ENCODE measurements at places on chromosomes 12 and 14. TPM values are rescaled to one million over a fixed set of nuclear protein-coding genes. Genes with fewer than 3 reads are reported as not detected.

DNA sequence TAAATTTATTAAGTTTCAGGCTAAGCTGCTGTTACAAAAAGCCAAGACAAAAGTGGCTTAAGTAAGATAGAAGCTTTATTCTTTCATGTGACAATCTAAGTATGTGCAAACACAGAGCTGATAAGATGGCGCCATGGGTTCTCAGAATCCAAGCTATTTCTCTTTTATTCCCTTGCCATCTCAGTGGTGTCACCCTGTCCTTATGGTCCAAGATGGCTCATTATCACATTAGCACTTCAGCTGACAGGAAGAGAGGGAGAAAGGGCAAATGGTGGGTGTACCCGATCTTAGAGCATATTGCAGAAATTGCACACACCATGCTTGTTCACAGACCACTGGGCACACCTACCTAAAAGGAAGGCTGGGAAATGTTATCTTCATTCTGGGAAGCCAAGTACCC lies 211.7 kb downstream of the TMTC2 start:
- no peak overlapping the region for H3K4me3 ChIP-seq
- no peak overlapping the region for H3K27ac ChIP-seq
- no peaks in the 10 kb centered on the region for H3K27me3 ChIP-seq

GRCh38 chr12:124919521-124920352 lies 5.3 kb upstream of the UBC start:
- peak overlapping the region; percentile 97 for H3K27ac ChIP-seq
- peak overlapping the region; percentile 67 for H3K4me3 ChIP-seq
- DNase-seq = peak; percentile 57
- no peaks in the 10 kb centered on the region for H3K36me3 ChIP-seq
- no peaks in the 10 kb centered on the region for H3K27me3 ChIP-seq

GRCh38 chr12:109098183-109098604 lies 797 bp downstream of the UNG start:
- peaks cover 30% of the 10 kb centered on the region for H3K36me3 ChIP-seq
- no peak for DNase-seq
- H3K27me3 ChIP-seq = no peaks in the 10 kb centered on the region

DNA sequence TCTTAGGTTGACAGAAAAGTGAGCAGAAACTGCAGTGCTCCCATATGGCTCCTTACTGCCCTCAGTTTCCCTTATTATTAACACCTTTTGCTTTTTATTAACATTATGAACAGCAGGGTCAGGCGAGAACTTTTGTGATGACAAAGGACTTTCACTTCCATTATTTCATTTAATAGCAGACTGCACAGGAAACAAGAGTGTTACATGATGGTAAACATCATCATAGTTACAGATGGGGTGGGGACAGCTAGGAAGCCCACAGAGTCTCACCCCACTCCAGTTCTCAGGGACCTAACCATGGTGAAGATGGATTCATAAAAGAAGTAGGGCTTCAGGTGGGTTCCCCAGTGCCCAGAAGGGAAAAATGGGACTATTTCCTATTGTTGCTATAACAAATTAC lies 110.1 kb upstream of the PELI2 start:
- H3K4me3 ChIP-seq = no peak overlapping the region
- DNase-seq = no peak
- no peak overlapping the region for H3K27ac ChIP-seq
- H3K36me3 ChIP-seq = peaks cover 3% of the 10 kb centered on the region
- peaks cover 22% of the 10 kb centered on the region for H3K4me1 ChIP-seq

DNA sequence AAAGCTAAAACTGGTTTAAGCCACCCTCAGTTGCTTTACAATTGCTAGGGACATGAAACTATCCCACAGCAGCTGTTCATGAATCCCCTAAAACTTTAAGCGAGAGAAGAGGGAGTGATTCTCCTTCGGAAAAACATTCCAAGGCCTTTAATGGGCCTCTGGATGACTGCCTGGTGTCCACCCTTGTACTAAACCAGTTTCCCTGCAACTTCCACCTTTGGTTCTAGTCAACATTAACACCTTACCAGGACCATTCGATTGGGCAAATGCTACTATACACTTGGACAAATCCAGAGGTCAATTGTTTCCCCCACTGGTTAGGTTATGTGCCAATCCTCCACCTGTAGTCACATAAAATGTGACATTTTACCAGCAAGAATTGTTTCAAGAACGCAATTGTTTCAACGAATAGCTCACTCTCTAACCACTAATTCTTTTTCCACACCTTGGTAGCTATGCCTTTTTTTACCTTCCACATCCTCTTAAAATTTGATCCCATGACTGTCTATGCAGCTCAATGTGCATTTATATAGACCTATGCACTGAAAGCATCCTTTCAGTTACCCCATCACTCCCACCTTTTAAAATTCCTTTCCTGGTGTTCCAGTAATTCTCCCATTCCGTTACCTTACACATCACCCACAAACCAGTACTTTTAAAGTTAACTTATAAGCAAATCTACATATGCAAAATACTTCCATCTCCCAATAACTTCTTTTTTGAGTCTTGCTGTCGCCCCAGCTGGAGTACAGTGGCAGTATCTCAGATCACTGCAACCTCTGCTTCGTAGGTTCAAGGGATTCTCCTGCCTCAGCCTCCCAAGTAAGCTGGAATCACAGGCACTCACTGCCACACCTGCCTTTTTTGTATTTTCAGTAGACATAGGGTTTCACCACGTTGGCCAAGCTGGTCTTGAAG lies 3.6 kb downstream of the UBC start:
- peak overlapping the region; percentile 29 for H3K4me3 ChIP-seq
- H3K27ac ChIP-seq = no peak overlapping the region
- H3K4me1 ChIP-seq = peaks cover 53% of the 10 kb centered on the region
- no peak for DNase-seq

GRCh38 chr12:50536831-50537537 lies 32.2 kb downstream of the DIP2B start:
- no peaks in the 10 kb centered on the region for H3K27me3 ChIP-seq
- no peak overlapping the region for H3K27ac ChIP-seq
- no peak overlapping the region for H3K4me3 ChIP-seq
- H3K36me3 ChIP-seq = peaks cover 18% of the 10 kb centered on the region
- DNase-seq = no peak

DNA sequence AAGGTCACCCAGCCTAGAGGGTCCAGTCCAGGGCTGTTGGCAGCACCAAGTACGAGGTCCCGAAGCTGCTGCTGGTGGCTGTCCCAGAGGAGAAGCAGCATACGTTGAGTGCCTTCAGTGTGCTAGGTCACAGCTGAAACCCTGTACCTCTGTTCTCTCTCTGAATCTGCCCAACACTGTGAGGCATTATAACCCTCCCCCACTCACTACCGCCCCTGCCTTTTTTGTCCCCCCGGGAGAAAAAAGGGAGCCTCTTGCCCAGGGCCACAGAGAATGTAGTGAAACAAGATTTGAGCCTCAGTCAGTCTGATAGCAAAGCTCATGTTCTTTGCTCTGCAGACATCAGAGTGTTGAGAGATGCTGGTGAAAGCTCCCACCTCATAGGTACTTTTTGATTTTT lies 53.4 kb downstream of the PPP2R5C start:
- H3K4me1 ChIP-seq = peaks cover 81% of the 10 kb centered on the region
- peak overlapping the region; percentile 93 for H3K4me3 ChIP-seq
- peak; percentile 25 for DNase-seq
- peaks cover 81% of the 10 kb centered on the region for H3K36me3 ChIP-seq
- peak overlapping the region; percentile 99 for H3K27ac ChIP-seq

GRCh38 chr12:66072135-66072534 lies 58.4 kb downstream of the LLPH start:
- H3K4me3 ChIP-seq = no peak overlapping the region
- DNase-seq = no peak
- no peaks in the 10 kb centered on the region for H3K4me1 ChIP-seq
- H3K36me3 ChIP-seq = no peaks in the 10 kb centered on the region

The INHBC gene
- not detected for total RNA-seq

The EML1 gene
- not detected for total RNA-seq
